Daoy (cell line): ENCODE measurements at places on chromosomes 2 and 18. TPM values are rescaled to one million over a fixed set of nuclear protein-coding genes. Genes with fewer than 3 reads are reported as not detected.

The CXCR1 gene
- total RNA-seq: not detected in 2 replicates

DNA sequence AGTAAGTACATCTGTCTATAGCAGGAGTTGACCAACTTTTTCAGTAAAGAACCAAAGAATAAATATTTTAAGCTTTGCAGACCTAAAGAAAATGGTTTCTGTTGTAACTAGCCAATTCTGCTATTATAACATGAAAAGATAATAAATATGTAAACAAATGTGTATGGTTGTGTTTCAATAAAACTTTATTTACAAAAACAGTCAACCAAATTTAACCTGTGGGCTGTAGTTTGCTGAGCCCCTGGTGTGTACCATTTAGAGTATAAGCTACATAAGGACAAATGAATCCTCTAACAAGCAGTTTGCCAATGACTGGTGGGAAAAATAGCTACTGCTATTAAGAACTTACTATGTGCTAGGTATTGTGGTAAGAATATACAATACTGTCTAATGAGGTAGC, 79.4 kb downstream of the MAIP1 start:
- DNase-seq: no peak

The COL6A3 gene
- total RNA-seq: 268 and 296 TPM in 2 replicates

The WDR43 gene
- 108 and 111 TPM in 2 replicates for total RNA-seq

DNA sequence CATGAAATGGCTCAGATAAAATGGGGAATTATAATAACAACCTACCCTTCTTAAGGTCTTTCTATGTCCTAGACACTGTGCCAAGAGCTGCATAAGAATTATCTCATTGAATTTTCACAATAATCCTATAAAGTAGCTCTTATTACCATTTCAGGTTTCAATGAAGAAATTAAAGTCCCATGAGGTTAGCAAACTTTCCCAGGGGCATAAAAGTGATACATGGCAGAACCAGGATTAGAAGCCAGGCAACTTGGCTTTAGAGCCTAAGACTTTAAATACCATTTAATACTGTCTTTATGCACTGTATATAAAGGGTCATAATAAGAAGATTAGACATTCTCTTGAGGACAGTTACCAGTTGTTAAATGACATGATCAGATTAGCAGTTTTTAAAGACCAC, 130.1 kb downstream of the GCA start:
- DNase-seq: no peak

The SERPINB4 gene
- not detected in 2 replicates for total RNA-seq

The EML6 gene
- 1.0 and 2.1 TPM in 2 replicates for total RNA-seq

DNA sequence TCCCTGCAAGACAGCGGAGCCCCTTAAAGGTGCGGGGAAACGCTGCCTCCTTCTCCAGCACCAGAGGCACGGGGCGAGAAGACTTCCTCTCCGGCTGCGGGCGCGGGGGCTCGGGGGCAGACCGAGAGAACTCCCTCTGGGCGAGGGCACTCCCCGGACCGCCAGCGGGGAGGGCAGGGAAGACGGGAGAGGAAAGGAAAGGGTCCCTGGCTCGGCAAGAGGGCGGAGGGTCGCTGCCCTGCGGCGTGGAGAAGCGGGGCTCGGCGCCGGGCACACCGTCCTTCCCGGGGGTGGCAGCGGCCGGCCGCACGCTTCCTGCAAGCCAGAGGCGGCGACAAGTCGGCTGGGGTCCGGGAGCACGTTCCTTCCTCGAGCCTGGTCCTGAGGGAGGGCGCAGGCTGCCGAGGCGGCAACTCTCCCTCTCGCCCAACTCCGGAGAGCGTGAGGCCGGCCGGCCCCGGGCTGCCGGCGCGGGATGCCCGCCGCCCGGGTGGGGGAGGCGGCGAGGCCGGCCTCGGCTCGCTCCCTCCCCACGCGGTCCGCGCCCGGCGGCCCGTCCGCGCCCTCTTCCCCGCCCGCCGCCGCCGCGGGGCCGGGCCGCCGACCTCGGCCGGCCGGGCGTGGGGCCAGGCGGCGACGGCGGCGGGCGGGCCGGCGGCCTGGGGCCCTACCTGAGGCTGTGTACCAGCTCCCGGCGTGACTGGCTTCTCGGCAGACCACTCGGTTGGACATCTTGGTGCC, 1.1 kb downstream of the MEMO1 start:
- peak; percentile 53 for DNase-seq

The AFF3 gene
- 5.7 and 8.9 TPM in 2 replicates for total RNA-seq

- no peak for DNase-seq
Measured at GRCh38 chr2:183093857-183094657, 15.5 kb downstream of the DUSP19 start.

DNA sequence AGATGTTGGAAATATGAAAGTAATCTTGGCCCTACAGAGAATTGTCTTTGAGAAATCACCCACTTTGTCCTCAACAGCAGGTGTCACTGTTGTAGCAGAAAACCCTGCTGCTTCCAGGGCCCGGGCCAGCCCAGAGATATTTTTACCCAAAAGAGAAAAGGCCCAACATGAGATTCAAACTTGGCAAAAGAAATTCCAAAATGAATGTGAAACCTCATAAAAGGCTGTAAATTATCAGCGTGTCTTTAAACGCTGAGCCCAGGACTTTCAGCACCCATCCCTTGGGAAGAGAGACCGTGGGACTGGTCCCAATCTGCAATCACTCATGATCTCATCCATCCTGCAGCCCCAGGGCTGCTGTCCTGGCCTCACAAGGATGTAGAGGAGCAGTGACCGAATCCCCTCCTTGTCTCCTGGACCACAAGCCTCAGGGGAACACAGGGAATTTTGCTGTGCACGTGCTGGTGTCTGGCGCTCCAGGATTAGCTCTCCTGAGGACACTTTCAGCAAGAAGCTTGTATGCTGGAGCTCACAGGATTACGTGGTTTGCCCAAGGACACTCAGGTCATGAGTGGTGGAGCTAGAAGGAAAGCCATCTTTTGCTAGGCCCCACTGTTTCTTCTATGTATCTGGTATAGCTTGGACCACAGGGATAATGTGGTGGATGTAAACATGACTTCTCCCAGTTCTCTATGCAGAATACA, 202.1 kb downstream of the RNF144A start:
- DNase-seq: no peak

- DNase-seq: no peak
Measured at GRCh38 chr18:68509902-68510301, 205.0 kb downstream of the TMX3 start.

DNA sequence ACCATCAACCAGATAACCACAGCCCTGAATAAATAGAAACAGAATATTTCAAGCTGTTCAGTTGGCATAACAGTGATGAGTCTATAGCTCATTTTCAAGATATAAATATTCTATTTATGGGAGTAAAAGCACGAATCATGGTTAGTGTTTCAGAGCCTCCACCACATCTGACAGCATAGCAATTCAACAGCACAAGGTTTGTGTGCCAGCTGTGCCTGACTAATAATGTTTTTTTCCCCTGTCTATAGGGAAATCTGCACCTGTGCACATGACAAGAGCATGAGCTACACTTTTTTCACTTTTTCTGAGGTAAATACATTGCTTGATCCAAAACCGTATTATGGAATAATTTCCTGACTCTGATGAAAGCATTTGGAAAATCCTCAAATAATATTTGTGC, 251.3 kb downstream of the RPIA start:
- no peak for DNase-seq

The GBX2 gene
- total RNA-seq: 3.7 and 8.0 TPM in 2 replicates

- DNase-seq: no peak
Measured at GRCh38 chr2:155190342-155190741, 491.8 kb downstream of the KCNJ3 start.

DNA sequence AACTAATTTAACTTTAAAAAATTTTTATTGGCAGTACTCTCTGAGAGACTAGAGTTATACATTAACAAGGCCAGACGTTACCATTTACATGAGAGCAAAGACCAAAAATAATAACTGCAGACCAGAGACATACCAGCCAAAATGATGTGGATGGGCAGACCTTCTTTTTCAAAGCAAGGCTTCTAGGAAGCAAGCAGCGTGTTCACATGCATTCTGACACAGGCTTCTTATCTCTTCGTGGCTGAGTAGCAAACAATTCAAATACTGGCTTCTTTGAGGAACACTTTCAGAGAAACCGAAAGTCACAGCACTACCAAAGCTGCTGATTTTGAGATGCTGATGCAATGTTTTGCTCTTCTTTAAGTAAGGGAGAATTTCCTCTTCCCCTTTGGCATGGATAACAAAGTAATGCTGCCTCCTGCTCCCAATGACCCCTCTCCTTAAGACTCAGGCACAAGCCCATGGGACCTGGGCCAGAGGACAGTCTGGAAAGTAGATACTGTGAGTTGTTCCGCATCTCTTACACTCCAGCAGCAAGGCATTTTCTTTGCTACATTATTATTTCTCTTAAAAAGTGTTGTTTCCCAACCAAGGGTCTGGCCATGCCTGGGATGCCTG, 181.9 kb downstream of the MREG start:
- peak; percentile 41 for DNase-seq

GRCh38 chr18:79964330-79965118, at the start of gene HSBP1L1:
Gene HSBP1L1 (plus strand): TSS chr18:79964643. CDS start chr18:79964736, 93 bp downstream.
- DNase-seq: peak; percentile 31

DNA sequence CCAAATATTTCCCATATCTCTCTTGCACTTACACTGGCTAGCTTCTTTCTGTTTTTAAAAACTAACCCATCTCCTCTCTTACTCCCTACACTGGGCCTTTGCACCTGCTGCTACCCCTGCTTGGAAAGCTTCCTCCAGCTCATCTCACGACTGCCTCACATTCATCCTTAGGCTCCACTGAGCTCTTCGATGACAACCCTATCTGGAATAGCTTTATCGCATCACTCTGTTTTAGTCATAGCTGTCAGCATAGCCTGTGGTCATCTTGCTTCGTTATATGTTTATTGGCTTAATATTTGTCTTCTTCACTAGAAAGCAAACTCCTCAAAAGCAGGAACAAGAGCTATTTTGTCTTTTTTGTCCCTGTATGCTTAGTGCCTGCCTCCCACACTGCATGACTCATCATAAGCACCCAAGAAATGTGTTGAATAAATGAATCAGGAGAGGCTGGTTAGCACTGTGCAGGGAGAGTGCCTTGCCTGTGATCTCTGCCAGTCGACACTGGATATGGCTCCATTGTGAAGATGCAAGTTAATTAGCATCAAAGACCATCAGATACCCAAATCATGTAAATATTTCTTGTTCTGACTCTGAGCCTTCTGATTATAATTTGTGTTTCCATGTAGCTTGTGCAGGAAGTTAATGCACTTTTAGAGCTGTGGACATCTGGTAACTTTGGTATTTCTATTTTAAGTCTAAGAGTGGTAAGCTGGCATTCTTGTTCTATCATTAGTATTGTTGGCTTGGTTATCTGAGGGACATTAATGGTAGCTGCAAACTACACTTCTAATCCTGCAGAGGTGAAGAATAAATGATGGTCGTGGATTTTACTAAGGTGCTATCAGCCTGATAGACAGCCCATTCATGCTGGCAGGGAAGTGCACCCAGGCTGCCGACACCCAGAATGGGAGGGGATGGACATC, 10.3 kb upstream of the DYTN start:
- DNase-seq: peak; percentile 49

DNA sequence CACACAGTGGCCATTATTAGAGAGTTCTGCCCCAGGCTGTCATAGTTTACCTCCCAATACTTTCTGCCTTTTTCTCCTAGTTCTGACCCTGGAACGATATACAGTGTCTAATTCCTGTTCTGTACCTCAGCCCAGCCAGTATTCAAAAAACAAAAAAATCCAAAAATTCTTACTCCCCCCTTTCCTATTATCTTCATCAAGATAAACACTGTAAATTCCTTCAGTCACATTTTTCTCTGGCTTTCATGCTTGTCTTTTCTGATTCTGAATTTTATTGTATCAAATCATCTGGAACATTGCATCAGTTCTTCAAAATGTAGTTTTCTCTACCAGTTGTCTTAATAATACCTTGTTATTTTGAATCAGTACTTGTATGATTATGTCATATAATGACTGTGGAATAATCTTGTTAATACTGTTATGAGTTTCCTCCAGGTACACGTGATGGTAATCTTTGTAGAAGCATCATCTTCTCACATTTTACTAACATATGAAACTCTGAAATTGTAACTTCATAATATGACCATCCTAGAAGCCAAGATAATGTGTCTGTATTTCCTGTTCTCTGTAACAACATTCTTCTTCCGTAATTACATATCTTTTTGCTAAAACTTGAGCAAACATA, 79.0 kb upstream of the NOSTRIN start:
- DNase-seq: no peak

The CD8B gene
- not detected in 2 replicates for total RNA-seq

The SERPINB3 gene
- not detected in 2 replicates for total RNA-seq

The ANKRD30B gene
- 0.23 TPM in 1 of 2 replicates, not detected in the other for total RNA-seq
